ENCODE measurements at places on chromosomes 2 and 18.

GRCh38 chr2:10171006-10171800 is 48.7 kb downstream of the RRM2 start:
- no peak for DNase-seq

DNA sequence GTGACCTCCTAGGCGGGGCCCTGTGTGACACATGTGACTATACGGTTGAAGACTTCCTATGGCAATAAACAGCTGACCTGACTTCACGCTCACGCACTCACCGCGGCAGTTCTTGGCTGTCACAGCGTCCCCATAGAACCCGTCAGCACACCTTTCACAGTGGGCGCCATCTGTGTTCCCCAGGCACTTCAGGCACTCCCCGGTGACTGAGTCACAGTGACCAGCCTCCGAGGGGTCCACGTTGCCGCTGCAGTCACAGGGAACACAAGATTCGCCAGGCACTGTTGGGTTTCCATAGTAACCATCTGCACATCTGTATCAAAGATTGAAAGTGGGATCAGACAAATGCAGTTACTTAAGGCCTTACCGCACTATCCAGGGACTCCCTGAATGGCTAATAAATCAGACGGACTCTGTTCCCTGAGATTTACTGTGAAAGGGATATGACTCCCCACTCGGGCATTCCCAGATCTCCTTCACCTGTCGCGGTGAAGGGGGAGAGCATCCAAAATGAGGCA is 94.5 kb downstream of the LAMA1 start:
- DNase-seq = no peak

GRCh38 chr2:102418421-102418961 is 4.5 kb upstream of the IL18RAP start:
- no peak for DNase-seq

GRCh38 chr2:25684577-25685473 is 11.4 kb upstream of the DTNB start:
- no peak for DNase-seq

DNA sequence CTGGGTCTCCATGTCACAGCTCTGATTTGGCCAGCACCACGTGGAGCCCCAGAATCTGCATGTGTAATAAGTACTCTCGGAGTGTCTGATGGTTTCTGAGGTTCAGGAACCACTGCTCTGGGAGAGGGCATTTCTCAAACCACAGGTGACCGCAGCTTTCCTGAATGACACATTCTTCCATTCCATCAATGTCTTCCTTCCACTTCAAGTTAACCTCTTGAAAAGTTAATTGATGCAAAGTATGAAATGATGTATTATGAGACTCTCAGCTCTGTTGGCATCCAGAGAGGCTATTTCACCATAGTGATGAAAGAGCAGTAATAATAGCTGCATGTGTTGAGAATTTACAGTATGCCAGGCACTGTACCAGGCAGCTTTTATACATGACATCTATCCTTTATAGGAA is 61.3 kb upstream of the CRIM1 start:
- DNase-seq = no peak

- no peak for DNase-seq
Observed at GRCh38 chr2:236988690-236989624, 96.7 kb upstream of the COPS8 start.

- no peak for DNase-seq
Observed at GRCh38 chr2:8215982-8216381, 465.9 kb upstream of the ID2 start.

DNA sequence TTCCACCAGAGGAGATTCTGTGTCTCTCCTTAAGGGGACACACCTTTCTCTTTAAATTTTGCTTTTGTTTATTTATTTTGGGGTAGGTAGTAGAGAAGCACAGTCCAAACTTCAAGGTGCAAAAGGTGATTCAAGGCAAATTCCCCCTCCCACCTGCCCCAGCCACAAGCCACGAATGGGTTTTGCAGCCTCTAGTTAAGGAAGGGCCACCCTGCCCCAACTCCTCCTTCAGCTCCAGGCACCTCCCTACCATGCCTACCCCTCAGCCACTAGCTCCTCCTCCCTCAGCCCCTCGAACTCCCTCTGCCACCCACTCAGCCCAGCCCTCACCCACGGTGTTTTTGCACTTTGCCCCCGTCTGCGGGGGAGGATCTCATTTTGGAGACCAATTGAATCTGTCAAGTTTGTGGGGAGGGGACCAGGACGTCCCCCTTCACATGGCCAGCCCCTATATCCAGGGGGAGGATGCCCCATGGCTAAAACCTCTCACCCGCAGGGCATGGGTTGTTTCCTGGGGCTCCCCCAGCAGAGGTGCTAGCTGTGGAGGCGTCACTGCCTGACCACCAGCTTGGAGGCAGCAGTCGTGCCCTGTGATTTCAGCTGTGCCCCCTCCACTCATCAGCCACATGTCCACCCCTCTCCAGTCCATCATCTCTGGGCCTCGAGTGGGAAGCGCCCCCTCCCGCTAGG is 4.5 kb downstream of the HAAO start:
- no peak for DNase-seq

GRCh38 chr2:172968061-172968469 is 107.6 kb upstream of the MAP3K20 start:
- DNase-seq = no peak

- no peak for DNase-seq
Observed at GRCh38 chr2:188526701-188527100, 235.0 kb downstream of the GULP1 start.

GRCh38 chr2:169853041-169853668 is 25.9 kb downstream of the UBR3 start:
- DNase-seq = no peak

DNA sequence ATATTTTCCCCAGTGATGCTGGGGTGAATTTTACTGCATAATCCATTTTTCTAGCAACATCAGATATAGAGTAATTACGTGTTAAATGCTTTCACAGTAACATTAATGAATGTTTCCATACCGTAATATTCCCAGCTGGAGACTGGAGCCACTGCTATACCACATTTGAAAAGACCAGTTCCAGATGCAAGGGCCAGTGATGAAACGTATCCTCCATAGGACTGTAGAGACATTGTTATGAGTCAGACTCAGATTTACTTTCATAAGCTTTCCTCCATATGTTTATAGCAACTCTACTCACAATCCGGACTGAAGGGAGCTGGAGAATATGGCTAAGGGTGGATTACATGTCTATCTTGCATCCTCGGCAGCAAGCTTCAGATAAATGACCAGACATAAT is 22.7 kb upstream of the GCG start:
- peak; percentile 64 for DNase-seq

- no peak for DNase-seq
Observed at GRCh38 chr2:96074156-96074555, 39.4 kb upstream of the GPAT2 start.

DNA sequence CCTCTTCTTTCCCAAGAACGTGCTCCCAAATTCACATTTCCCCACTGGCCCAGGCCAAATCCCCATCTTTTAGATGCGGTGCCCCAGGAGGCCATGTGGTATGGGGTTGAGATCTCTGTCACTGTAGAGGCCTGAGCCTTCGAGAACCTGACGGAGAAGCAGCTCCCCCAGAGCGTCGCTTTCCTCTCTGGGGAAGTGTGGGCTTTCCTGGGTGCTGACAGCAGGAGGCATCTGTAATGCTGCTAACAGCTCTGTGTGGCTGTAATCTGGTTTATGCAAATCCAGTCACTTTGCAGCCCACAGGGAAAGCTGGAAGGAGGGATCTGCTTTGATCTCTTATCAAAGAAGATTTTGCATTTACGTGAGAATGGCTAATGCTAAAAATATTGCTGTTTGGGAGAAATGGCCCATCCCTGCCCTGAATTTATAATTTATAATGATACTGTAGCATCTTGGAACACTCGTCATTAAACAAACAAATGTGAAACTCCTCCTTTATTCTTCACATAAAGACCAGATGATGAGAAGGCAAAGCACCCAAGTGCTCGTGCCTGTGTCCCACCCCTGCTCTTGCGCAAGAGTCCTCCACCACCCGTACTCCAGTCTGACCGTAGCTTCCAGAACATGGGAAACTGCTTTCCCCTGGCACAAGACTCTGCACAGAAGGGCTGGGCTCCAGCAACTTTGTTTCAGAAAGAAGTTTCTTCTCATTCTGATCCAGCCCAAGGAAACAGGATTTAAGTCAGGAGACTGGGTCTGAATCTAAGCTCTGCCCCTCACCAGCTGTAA is 109.9 kb upstream of the EPC2 start:
- DNase-seq = no peak

DNA sequence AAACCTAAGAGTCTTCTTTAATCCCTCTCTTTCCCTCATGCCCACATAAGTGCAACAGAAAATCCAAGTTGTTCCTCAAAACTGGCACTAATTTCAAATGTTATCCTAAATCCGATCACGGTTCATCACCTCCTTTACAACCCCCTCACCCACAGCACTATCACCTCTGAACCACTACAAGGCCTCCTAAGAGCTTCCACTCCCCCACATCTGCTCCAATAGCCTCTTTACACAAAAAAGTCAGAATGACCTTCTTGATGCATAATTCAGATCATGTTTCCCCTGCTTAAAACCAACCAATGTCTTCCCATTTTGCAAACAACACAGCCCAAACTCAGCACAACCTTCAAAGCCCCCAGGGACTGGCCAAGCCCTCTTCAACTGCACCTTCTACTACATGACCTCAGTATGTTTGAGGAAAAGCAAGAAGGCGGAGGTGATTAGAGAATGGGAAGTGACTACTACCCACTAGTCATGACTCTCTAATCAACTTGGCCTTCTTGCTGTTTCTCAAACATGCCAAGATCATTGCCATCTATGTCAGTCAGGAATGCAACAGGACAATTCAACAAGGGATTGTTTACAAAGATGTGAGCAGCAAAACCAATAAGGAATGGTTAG is 34.6 kb upstream of the GCC2 start:
- no peak for DNase-seq

DNA sequence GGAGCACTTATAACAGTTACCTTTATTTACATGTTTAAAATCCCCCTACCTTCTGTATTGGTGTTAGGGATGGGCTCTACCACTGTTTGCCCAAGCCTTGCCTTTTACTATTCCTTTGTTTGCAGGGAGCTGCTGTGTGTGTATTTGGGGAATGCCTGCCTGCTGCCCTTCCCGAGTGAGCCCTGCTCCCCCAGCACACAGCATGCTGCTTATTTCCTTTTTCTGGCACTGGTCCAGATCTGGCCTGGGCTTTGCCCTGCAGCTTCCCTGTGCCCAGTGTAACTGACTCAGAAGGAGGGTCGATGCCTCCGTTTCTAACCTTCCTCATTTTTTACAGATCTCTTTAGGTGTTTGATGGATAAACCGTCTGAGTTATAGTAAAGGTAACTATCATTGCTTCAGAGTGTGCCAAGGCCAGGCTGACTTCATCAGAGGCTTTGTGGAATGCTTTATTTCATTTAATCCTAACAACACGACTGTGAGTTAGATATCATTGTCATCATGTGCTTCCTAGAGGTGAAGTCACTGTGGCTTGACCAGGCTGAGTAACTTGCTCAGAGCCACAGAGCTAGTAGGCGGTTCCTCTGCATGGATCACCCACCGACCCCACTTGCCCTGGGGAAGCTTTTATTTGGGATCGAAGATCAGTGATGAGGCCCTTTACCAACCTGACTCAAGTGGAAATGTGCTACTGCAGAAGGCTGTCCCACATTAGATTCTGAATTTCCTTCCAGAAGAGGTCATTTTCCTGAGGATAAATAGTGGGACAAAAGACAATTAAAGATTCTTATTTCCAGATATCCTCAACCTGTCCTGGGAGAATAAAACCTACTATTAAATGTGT is 238.8 kb downstream of the ZNF407 start:
- no peak for DNase-seq

DNA sequence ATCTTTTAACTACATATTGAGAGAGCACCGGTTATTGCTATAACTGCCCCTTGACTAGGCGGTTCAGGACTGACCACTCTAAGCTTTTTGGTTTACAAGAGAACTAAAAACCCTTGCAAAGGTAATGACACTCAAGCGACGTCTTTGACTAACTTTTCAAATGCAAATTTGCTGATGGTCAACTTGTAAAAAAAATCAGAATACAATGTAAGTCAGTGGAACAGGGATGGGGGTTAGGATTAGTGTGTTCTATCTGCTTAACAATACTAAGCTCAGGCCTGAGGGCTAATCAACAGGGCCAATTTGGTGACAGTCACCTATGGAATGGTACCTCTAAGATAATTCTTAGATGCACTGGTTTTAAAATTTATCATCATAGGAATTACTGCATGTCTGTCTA is 57.1 kb downstream of the ZAP70 start:
- no peak for DNase-seq

GRCh38 chr2:96888072-96889011 is 18.5 kb upstream of the SEMA4C start:
- DNase-seq = no peak

DNA sequence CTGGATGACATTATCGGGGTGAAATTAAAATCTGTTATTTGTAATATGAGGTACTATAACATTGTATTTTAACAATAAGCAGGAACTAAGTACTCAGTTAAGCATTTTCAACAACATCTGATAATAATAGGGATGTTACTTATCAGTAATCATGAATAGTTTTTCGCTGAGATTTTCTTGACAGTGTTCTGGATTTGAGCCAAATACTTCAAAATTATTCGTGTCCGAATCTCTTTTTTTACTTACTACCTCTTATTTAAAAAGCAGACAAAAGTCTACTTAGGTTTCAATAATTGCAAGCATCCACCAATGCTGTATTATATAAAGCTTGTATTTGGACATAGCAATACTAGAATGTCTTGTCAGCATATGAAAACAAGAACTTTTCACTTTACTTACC is 6.4 kb upstream of the ANKRD12 start:
- DNase-seq = no peak

DNA sequence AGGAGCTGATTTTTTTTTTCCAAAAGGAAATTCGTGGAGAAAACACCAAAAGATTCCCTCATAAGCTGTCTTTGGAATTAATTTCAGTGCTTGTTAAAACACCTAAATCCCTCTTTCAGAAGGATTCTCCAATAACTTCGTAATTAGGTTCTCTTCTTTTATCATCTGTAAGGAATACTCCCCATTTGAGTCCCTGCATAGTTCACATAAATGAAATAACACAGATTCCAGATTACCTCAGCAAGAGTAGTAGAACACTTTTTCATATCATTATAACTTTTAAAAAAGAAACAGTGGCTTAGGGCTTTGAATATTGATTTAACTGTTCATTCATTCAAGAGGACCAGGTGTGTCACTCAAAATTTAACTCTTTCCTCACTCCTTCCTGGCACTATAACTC is 55.5 kb downstream of the ARHGAP28 start:
- no peak for DNase-seq

DNA sequence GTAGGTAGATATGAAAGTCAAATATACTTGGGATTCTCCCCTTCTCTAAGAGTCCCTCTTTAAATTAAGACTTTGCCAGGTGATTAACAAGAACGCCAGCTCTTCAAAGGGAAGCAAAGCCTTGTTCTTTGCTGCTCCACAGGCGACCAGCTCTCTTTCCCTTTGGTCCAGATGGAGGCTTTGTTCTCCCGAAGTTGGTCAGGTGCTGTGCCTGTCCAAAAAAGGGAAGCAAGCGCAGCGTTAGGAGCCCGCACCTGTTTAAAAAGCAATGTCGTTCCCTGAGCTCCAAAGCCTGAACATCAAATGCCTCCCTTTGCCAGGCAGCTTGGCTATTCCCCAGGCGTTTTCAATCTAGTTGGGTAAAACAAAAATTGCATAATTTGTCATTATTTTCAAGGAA is 1913.1 kb upstream of the PIK3C3 start:
- DNase-seq = no peak

All from fibroblast of skin of left quadriceps (primary cell).